Renal cortical epithelial cell (primary cell): ENCODE measurements at places on chromosomes 11 and 22. TPM values are rescaled to one million over a fixed set of nuclear protein-coding genes. Genes with fewer than 3 reads are reported as not detected.

OR52N4 gene
- not detected in 2 replicates for total RNA-seq

SYT8 gene
- 0.05 TPM in 1 of 2 replicates, not detected in the other for total RNA-seq

SHISA8 gene
- total RNA-seq, result not detected in 2 replicates

DNA sequence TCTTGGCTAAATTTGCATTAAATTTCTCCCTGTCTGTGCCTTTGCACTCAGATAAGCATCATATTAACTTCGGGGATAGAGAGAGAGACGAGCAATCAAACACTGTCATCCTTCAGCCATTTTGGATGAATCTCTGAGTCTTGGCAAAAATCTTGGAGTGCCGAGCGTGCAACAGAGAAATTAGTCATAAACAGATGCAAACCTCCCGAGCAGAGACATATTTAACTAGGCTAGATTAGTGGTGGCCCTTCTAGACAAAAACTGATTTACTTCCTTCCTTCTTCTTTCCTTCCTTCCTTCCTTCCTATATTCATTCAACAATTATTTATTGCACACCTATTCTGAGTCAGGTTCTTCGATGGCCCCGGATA lies 114.4 kb upstream of the BLID start:
- DNase-seq, result no peak

- DNase-seq, result peak; percentile 39
Observed at GRCh38 chr11:26247340-26247739, 84.6 kb upstream of the ANO3 start.

DNA sequence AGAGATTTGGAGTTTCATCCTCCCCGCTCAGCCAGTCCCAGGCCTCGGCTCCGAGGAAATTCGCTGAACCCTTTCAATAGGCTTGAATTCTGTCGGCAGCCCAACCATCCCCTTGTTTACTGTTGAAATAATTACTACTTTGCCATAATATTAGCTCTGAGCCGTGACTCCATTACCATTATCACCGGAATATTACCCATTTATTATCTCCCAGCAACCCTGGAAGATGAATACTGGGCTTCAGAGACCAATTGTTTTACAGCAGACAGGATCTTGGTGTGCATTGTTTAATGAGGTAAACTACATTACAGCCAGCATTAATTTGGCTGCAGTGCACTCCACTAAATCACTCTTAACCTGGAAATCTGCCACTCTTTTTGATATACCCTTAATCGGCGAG lies 867.4 kb downstream of the NTM start:
- no peak for DNase-seq

- DNase-seq, result peak; percentile 31
Observed at GRCh38 chr11:121476379-121477032, 23.7 kb upstream of the SORL1-AS1 start.

- DNase-seq, result no peak
Observed at GRCh38 chr11:28877340-28877739, 769.2 kb downstream of the METTL15 start.

DNA sequence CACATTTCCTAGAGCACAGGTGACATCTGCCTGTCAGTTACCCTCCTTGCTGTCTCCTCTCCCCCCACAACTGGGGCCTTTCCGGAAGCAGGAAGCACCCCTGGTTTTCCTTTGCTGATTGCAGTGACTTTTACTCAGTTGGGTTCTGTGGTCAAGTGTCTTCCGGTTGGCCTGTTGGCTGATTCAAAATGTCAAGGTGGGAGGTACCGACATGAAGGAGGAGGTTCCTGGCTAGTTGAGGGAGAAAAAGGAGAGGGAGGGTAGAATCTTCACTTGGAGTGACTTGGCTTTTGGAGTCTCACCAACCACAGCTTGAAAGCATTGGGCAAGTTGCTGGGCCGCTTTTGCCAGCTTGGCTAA lies 9.3 kb upstream of the ADAMTS15 start:
- DNase-seq, result no peak

DNA sequence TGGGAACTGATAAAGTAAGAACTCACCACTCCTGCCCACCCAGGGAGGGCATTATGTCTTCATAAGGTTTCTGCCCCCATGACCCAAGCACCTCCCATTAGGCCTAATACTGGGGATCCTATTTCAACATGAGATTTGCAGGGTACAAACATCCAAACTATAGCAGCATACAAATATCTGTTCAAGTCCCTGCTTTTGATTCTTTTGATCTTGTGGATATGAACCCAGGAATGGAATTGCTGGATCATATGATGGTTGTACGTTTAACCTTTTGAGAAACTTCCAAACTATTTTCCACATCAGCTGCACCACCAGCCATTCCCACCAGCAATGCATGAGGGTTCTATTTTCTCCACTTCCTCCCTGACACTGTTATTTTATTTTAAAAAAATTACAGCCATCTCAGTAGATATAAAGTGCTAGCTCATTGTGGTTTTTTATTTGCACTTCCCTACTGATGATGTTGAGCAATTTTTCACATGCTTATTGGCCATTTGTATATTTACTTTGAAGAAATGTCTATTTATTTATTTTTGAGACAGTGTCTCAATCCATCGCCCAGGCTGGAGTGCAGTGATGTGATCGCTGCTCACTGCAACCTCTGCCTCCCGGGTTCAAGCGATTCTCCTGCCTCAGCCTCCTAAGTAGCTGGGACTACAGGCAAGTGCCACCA lies 7.1 kb upstream of the ATG16L2 start:
- DNase-seq, result peak; percentile 52

DNA sequence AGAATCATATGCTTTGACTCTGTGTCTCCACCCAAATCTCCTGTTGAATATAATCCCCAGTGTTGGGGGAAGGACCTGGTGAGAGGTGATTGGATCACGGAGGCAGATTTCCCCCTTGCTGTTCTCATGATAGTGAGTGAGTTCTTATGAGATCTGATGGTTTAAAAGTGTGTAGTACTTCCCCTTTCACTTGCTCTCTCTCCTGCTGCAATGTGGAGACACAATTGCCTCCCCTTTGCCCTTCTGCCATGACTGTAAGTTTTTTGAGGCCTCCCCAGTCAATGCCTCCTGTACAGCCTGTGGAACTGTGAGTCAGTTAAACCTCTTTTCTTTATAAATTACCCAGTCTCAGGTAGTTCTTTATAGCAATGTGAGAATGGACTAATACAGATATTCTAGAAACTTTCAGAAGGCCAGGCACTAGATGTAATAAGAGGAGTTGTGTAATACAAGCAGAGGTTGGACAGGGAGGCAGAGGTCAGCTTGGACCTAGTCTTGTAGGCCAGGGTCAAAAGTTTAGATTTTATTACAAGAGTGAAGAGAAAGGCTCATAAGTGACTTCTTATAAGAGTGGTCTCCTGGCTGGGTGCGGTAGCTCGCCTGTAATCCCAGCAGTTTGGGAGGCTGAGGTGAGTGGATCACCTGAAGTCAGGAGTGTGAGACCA lies 9.3 kb upstream of the SERPING1 start:
- no peak for DNase-seq

DNA sequence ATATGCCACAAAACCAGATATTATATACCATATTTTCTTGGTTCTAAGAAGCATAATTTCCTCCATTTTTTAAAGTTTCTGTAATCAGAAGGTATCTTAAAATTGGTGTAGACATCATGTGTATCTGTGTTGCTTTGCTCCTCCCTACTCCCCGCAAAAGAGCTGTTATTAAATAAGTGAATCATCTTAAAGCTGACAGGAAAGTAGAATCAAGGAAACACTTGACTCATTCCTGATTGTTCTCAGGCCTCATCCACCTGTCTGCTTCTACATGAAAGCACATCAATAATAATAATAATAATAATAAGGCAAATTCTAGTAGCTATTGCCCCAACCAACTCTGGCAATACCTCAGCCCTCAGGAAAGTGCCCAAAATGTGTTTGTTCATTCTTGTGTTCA lies 26.2 kb upstream of the GUCY1A2 start:
- DNase-seq, result peak; percentile 72

- peak; percentile 84 for DNase-seq
Observed at GRCh38 chr11:61797263-61797944, 4.7 kb downstream of the FEN1 start.

GRCh38 chr11:134126217-134126822 lies 57.4 kb downstream of the JAM3 start:
- DNase-seq, result peak; percentile 7
